ENCODE measurements at places on chromosomes 12 and 14.

- DNase-seq: no peak
These were observed 276.5 kb downstream of the PAWR start for GRCh38 chr12:79414252-79414651.

- no peak for DNase-seq
These were observed 78.8 kb upstream of the NAV3 start for GRCh38 chr12:77751939-77752338.

- no peak for DNase-seq
These were observed 184.7 kb downstream of the TBX5 start for GRCh38 chr12:114221136-114221833.

- no peak for DNase-seq
These were observed 9.6 kb upstream of the CCER1 start for GRCh38 chr12:90964616-90965015.

- no peak for DNase-seq
These were observed 18.1 kb upstream of the SSPN start for GRCh38 chr12:26177283-26177682.

- DNase-seq: no peak
These were observed 91.9 kb upstream of the LMNTD1 start for GRCh38 chr12:25644979-25645378.

DNA sequence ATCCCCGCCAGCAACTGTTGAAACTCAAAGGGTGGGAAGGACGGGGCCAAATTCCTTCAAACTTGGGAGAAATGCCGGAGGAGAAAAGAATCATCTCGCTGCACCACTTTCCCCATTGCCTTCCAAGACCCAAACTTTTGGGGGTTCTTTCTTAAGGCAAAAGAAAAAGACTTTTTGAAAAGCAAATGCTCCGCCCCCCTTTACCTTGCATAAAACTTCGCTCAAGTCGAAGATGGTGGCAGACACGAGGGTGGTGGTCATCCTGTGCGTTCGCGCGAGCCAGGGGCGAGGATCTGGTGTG, 239 bp downstream of the ZFP36L1 start:
- no peak for DNase-seq

DNA sequence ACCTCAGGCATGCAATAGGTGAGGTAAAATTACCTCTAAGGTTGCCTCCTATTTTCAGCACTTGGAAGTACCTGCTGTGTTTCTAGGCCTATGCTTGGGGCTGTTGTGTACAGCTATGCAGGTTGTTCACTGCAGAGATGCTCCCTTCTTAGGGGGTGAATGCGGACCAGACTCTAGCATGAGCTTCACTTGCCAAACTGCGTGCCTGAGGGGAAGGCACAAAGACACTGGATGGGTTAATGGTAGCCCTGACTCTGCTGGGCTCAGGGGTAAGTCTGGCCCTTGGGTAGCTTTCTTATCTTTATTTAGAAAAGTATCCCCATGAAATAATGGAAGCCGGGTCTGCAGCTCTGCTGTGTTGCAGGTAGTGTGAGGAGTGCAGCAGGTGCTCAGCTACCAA, 35.7 kb downstream of the B4GALNT3 start:
- DNase-seq: no peak

- no peak for DNase-seq
These were observed 163.8 kb downstream of the PCNX1 start for GRCh38 chr14:71071042-71071441.

All from stimulated activated CD8-positive, alpha-beta memory T cell treated with anti-CD3 and anti-CD28 coated beads, Interleukin-2, amount 100 ng/mL, for 48 hours (primary cell).